ENCODE measurements at places on chromosomes 1 and 21. TPM values are rescaled to one million over a fixed set of nuclear protein-coding genes. Genes with fewer than 3 reads are reported as not detected.

The USH2A gene
- 0.04 TPM for total RNA-seq

The FBLIM1 gene
- 64.7 TPM for total RNA-seq

The ITLN2 gene
- total RNA-seq, result 2.4 TPM

The NECTIN4 gene
- total RNA-seq, result 0.33 TPM

The DIO1 gene
- total RNA-seq, result not detected

GRCh38 chr1:183578856-183579255 lies 11.4 kb downstream of the NCF2 start:
- no peaks in the 10 kb centered on the region for H3K36me3 ChIP-seq
- no peak overlapping the region for H3K4me3 ChIP-seq
- H3K4me1 ChIP-seq, result no peaks in the 10 kb centered on the region
- H3K27ac ChIP-seq, result no peak overlapping the region
- H3K27me3 ChIP-seq, result no peaks in the 10 kb centered on the region

GRCh38 chr1:67733681-67734322 lies 48.8 kb downstream of the GADD45A start:
- no peaks in the 10 kb centered on the region for H3K27me3 ChIP-seq
- H3K4me3 ChIP-seq, result no peak overlapping the region

DNA sequence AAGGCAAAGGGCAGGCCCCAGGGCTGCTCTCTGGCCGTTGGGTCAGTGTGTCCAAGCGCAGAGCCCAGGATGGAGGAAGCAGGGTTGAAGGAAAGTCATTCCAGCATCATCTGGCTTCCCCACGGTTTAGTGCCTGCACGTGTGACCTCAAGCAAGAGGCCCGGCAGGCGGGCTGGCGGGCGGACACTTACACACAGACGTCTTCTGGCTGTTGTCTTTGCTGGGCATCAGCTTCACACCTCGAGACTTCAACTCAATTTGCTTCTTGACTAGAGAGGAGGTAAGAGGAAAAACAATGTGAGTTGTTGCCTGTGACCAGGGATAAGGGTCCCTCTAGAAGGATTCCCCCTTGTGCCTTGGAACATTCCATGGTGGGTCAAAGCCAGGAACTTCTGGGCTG lies 38.4 kb upstream of the HMGB4 start:
- H3K4me3 ChIP-seq, result no peak overlapping the region
- peaks cover 27% of the 10 kb centered on the region for H3K36me3 ChIP-seq
- no peak for DNase-seq
- H3K27ac ChIP-seq, result no peak overlapping the region
- no peaks in the 10 kb centered on the region for H3K27me3 ChIP-seq

- no peaks in the 10 kb centered on the region for H3K27me3 ChIP-seq
- no peak overlapping the region for H3K4me3 ChIP-seq
- no peak for DNase-seq
- H3K4me1 ChIP-seq, result no peaks in the 10 kb centered on the region
- H3K36me3 ChIP-seq, result no peaks in the 10 kb centered on the region
Measured at GRCh38 chr1:119081267-119081666, 59.2 kb downstream of the WARS2 start.

DNA sequence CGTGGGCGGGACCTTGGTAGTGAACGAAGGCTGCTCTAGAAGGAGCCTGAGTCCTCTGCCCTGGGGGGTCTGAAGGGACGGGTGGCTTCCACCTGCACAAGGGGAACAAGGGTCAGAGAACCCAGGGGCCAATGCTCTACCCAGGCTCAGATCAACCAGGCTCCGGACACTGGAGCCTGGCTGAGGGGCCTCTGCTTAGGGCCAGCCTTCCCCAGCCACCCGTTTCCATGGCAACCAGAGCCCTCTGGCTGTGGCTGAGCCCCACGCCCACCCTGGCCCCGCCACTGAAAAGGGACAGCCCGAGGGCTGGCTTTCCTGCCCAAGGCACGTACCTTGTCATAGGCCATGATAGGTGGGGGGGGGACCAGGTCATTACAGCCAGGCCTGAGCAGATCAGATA lies 724.6 kb downstream of the PTPRU start:
- H3K27ac ChIP-seq, result no peak overlapping the region
- H3K4me3 ChIP-seq, result no peak overlapping the region
- peak; percentile 39 for DNase-seq
- H3K27me3 ChIP-seq, result no peaks in the 10 kb centered on the region
- no peaks in the 10 kb centered on the region for H3K36me3 ChIP-seq
- H3K4me1 ChIP-seq, result no peaks in the 10 kb centered on the region

- no peak overlapping the region for H3K4me3 ChIP-seq
- no peaks in the 10 kb centered on the region for H3K27me3 ChIP-seq
- H3K27ac ChIP-seq, result no peak overlapping the region
- no peak for DNase-seq
- no peaks in the 10 kb centered on the region for H3K4me1 ChIP-seq
Measured at GRCh38 chr1:62716397-62716796, 28.2 kb upstream of the DOCK7 start.

- H3K4me3 ChIP-seq, result peak overlapping the region; percentile 29
- peaks cover 49% of the 10 kb centered on the region for H3K36me3 ChIP-seq
- no peaks in the 10 kb centered on the region for H3K27me3 ChIP-seq
- H3K4me1 ChIP-seq, result peaks cover 3% of the 10 kb centered on the region
Measured at GRCh38 chr1:242586360-242586680, 61.8 kb upstream of the PLD5 start.

DNA sequence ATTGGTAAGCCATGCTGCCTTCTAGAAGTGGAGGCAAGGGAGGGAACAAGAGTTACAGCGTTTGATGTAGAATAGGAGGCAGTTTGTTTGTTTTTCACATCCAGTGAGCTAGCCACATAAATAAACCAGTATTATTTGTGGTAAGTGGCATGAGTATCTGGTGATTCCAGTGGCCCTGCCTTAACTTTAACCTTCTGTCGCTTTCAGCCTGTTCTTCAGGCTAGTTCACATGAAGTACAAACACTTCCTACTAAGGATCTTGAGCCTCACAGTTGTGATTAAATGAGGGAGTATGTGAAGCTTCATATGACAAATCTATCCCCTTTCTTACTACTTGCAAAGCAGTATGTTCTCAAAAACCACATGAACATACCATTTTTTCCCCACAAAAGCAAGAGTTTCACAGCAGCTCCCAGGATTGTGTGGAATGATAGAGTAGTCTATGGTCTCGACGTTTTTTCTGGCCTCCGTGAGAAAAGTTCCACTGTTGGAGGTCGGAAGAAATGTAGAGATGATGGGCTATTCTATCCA lies 59.5 kb downstream of the PHACTR4 start:
- DNase-seq, result no peak
- no peak overlapping the region for H3K4me3 ChIP-seq
- no peaks in the 10 kb centered on the region for H3K36me3 ChIP-seq
- no peak overlapping the region for H3K27ac ChIP-seq
- H3K27me3 ChIP-seq, result no peaks in the 10 kb centered on the region
- no peaks in the 10 kb centered on the region for H3K4me1 ChIP-seq

DNA sequence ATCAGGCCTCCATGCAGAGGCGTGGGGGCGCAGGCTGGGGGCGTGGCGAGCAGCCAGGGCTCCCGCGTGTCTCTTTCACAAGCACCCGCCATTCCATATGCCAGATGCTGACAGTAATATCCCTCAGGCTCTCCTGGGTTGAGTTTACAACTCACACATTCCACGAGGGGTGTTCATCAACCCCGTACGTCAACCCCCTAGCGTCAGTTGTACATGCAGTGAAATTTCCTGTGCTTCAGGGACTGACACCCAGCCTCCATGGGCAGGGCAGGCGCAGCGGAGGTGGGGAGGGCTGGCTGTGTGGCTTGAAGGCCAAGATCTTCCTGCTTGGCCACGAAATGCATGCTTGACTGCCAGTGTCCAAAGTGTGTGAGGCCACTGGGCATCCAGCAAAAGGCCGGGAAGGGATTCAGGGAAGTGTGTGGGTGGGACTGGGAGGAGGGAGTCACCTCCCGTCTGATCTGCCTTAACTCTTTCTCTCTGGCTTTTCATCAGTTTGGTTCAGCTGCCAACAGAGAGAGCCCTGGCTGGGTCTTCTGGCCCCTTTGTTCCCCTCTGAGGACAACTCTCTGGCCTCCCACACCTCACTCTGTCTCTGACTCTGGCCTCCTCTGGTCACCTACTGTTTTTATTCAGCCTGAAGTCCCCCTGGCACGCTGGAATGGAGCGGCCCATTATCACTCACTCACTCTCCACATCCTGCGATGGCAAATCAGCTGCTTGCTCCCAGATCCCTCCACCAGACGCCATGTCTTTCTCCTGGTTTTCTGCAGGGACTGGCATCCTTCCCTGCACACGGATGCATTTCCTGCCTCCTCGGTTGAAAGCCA lies 33.8 kb downstream of the CLIC6 start:
- H3K27me3 ChIP-seq, result no peaks in the 10 kb centered on the region
- no peaks in the 10 kb centered on the region for H3K36me3 ChIP-seq
- H3K27ac ChIP-seq, result no peak overlapping the region
- no peak for DNase-seq
- H3K4me3 ChIP-seq, result no peak overlapping the region

DNA sequence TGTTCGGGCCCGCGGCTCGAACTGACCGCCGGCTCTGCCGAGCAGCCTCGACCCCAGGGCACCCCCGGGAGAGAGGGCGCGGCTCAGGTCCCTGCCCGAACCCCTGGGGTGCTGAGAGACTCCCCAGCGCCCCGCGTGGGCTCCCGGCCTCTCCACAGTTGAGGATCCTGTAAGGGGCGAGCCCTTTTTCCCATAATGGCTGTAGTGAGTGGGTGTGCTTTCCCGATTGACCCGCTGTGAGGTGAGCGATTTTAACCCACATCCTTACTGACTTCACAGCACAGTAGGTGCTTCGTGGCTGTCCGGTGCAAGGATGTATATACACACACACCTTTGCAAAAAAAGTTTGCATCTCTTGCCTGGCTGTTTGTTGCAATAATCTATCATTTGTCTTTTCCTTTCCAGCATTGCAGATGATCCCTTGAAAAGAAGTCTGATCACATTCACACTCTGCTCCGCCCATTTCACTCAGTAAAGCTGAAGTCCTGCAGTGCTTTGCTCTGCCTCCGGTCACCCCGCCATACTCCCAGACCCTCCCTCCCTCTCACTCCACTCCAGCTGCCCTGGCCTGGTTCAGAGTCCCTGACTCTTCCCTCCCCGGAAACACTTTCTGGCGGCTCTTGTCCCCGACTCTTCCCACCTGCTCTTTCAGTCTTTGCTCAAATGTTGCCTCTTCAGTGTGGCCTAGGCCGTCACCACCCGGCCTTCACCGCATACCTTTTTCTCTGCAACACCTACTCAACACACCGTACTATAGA lies 955 bp upstream of the UBE2G2 start:
- H3K4me3 ChIP-seq, result peak overlapping the region; percentile 95
- H3K27ac ChIP-seq, result no peak overlapping the region
- H3K36me3 ChIP-seq, result peaks cover 22% of the 10 kb centered on the region
- DNase-seq, result no peak
- no peaks in the 10 kb centered on the region for H3K4me1 ChIP-seq

GRCh38 chr1:76154206-76154956 lies 79.8 kb downstream of the ST6GALNAC3 start:
- H3K4me3 ChIP-seq, result no peak overlapping the region
- no peak overlapping the region for H3K27ac ChIP-seq
- H3K36me3 ChIP-seq, result no peaks in the 10 kb centered on the region
- H3K27me3 ChIP-seq, result no peaks in the 10 kb centered on the region
- peak; percentile 85 for DNase-seq
- H3K4me1 ChIP-seq, result no peaks in the 10 kb centered on the region

DNA sequence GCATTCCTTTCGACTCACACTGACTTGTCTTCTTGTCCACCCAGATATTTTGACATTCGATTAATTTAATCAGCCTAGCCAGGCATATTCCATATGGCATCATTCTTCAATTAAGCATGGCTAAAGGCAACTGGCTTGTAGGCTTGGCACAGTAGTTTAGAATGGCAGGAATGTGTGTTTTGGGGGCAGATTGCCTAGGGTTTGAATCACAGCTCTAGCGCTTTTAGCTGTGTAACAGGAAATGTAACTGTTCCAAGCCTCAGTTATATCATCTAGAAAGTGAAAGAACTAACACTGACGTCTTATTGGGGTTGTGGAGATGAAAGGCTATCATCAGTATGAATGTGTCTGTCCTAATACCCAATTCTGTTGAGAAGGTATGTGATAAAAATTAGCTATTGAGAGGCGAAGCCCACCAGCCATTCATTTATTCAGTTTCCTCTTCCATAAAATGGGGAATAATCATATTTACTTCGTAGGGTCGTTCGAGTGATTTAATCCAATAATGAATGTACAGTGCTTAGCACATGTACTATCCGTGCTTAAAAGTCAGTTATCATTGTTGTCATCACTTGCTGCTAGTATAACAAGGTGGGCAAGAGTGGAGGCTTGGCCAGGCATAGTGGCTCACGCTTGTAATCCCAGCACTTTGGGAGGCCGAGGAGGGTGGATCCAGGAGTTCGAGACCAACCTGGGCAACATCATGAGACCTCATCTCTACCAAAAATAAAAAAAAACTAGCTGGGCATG lies 41.6 kb upstream of the GRHL3 start:
- no peak overlapping the region for H3K4me3 ChIP-seq
- H3K27ac ChIP-seq, result no peak overlapping the region
- no peaks in the 10 kb centered on the region for H3K27me3 ChIP-seq
- DNase-seq, result no peak
- peaks cover 5% of the 10 kb centered on the region for H3K36me3 ChIP-seq

DNA sequence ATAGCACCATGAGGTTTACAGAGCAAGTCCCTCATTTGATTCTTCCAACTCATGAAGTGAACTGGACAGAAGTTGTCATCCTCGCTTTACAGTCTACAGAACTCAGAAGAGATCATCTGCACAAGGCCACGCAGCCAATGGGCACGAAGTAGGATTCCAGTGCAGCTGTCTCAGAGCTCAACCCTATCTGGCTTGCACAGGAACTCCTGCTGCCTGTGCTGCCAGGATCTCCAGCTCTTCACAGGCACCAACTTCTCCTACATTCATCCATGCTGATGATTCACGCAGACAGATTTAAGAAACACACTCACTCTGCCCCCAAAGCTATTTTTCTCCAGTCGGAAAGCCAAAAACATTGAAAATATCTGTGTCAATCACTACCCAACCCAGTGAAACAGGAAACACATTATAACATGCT lies 157.0 kb downstream of the RERE start:
- H3K4me1 ChIP-seq, result peaks cover 15% of the 10 kb centered on the region
- H3K36me3 ChIP-seq, result peaks cover 9% of the 10 kb centered on the region
- H3K4me3 ChIP-seq, result no peak overlapping the region
- no peak overlapping the region for H3K27ac ChIP-seq

GRCh38 chr1:200620273-200621131 lies at the start of gene KIF14:
TSS of gene KIF14 (minus strand) at chr1:200620751. CDS start at chr1:200618723, 2,028 bp downstream.
- no peaks in the 10 kb centered on the region for H3K4me1 ChIP-seq
- H3K36me3 ChIP-seq, result peaks cover 33% of the 10 kb centered on the region
- peak; percentile 96 for DNase-seq
- H3K4me3 ChIP-seq, result peak within 1 kb of the TSS; percentile 93
- no peaks in the 10 kb centered on the region for H3K27me3 ChIP-seq

Data from H9 (cell line).